ENCODE measurements at places on chromosomes 16 and 17.

- DNase-seq, result no peak
Measured at GRCh38 chr17:46078675-46079074, 79.6 kb downstream of the STH start.

- no peak for DNase-seq
Measured at GRCh38 chr16:60214311-60214710, 1480.2 kb upstream of the GOT2 start.

- no peak for DNase-seq
Measured at GRCh38 chr16:5891296-5891695, 793.7 kb upstream of the EEF2KMT start.

GRCh38 chr17:36611345-36612072 is 10.1 kb downstream of the MRM1 start:
- DNase-seq, result no peak

GRCh38 chr17:74875977-74876593 is 3.3 kb upstream of the FDXR start:
- no peak for DNase-seq

DNA sequence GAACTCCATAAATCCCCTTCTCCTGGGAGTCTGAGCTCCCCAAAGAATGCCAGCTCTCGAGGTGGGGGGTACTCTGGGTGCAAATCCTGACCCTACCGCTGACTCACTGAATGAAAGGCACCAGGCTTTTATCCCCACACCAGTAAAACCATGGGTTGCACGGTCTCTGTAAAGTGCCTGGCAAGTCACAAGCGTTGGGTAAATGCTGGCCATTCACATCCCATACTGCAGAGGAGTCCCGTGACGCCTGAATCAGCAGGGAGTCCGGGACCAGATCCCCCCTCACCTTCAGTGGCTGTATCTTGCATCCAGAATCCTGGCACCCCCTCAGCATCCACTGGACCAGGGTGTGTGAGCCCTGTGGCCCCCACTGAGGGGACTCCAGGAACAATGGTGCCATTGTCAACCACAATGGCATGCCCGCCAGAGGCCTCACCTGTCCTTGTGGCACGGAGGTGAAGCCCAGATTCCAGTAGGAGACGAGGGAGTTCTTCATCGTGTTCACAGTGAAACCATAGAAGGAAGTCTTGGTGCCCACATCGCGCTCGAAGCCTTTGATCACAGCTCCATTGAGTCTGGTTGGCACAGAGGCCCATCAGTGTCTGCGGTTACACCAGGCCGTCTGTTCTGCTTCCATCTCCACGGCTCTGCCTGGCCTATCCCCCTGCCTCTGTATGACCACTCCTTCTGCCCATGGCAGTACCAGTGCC is 13.3 kb downstream of the ST6GALNAC2 start:
- DNase-seq, result no peak

GRCh38 chr17:16464303-16465051 is 27.5 kb downstream of the LRRC75A start:
- DNase-seq, result no peak

DNA sequence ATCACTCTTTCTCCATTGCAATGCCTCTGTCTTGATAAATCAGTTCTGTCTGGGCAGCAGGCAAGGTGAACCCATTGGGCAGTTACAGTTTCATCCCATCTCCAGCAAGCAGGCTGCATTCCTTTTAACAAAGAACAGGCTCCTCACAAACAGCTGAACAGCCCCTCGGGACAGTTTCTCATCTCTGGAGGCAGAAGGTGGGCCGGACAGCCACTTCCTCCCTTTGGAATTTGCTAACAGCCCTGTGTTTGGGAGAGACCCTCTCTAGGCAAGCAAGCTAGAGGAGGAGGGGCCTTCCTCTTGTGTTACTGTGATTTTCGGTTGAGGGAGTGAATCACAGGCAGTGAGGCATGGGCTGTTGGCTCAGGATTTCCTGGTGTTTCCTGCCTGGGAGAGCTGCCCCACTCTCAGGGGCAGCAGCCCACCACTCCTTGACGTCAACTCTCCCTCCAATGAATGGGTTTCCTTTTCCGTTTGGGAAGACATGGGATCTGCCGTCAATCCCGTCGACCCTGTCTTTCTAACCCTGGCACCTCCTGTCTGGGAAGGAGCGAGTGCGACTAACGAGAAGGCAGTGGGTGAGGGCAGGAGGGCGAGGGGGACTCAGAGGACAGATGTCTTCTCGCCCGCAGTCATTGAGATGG is 3.7 kb upstream of the PGS1 start:
- DNase-seq, result no peak

GRCh38 chr17:82127315-82127595 is 29.2 kb upstream of the FASN start:
- peak; percentile 9 for DNase-seq

DNA sequence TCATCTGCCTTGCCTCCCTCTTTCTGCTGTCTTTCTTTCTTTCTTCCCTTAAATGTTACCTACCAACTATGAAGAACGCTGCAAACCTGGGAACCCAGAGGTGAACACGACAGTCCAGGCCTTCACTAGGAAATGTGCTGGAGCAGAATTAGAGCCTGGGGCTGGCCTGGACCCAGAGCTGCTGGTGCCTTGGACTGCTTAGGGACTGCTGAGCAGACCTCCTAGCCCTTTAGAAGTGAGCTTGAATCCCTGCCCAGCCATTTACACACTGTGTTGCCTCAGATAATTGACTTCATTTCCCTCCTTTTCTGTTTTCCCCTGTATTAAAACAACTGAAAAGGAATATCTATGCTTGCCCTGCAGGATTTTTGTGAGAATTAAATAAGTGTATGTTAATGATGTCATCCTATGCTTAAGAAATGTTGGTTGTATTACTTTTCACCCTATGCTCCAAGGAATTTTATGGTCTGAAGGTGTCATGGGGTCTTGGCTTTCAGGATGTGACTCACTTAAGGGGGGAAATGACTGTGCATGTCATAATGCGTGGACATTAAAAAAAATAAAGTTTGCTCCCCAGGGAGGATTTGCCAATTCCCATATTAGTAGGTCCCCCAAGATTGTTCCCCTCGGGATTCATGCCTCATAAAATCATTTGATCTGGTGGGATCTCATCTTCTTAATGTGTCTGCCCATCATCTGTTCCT is 11.5 kb downstream of the CDH13 start:
- no peak for DNase-seq

DNA sequence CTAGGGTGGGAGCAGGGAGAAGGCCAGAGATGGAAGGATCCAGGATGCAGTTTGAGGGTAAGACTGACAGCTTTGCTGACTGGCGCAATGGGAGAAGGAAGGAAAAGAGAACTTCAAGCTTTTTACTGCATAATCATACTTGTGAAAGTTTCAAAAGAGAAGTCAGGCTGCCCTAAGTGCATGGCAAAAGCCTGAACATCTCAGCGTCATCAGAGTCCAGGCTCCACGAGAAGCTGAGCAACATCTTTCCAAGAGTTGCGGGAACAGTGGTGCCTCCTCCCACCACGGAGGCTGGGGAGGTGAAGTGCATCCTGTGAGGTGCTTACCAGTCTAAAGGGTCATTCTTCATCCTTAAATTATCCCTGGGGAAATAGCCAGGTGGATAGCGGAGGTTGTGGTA is 26.9 kb upstream of the SLC38A8 start:
- no peak for DNase-seq

DNA sequence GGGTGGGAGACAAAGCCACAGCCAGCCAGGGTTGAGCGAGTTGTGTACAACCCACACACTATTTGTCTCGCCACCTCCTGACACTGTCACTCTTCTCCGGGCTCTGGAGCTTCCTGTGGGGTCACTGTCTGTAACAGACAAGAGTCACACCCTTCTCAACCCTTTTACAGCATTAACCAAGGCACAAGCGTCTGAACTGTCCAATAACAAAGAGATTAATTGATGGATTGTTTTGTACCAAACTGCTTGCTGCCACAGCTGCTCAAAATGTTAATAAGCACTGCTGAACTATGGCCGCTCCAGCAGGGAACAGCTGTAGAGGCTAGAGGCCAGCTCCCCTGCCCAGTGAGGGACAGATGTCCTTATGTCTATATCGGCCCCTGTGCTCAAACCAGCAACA is 25.2 kb upstream of the HYDIN start:
- no peak for DNase-seq

GRCh38 chr16:16008666-16009065 is 59.2 kb downstream of the ABCC1 start:
- no peak for DNase-seq

All from T follicular helper cell (primary cell).